Neural crest cell (in vitro differentiated cells): ENCODE measurements at places on chromosomes 7 and 10. TPM values are rescaled to one million over a fixed set of nuclear protein-coding genes. Genes with fewer than 3 reads are reported as not detected.
A peak's percentile ranks its signal among the peaks of the same experiment; 100 is the strongest.

- no peak overlapping the region for H3K27ac ChIP-seq
- peak overlapping the region; percentile 99 for H3K4me3 ChIP-seq
- no peaks in the 10 kb centered on the region for H3K36me3 ChIP-seq
- H3K27me3 ChIP-seq: peaks cover 4% of the 10 kb centered on the region
- DNase-seq: no peak
Measured at GRCh38 chr7:38907766-38908165, 1.2 kb downstream of the VPS41 start.

DNA sequence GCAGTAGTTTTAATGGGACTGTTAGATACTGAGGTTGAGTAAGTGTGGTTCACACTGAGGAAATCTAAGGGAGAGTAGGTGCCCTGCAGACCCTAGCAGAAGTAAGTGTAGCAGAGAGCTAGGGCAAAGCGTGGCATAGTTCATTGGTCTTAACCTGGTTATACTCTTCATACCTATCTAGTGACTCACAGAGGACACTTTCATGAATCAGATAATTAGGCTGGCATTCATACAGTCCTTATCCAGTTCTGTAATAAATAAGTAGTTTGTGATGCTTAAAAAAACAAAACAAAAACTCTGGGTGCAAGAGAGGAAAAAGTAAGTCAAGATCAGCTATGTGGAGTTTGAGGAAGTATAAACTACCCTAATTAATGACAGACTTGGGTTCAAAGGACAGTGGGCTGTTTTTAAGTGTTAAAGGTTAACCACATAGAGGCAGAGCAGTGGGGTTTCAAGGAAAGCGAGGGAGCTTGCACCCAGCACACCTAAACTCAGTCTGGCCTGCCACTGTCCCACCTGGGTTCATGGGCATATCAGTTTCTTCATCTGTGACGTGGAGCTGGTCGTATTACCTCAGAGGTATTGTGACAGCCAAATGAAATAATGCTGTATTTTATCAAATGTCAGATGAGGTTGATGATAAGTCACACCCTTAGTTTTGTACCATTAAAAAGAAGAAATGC is 27.1 kb downstream of the LMTK2 start:
- H3K27ac ChIP-seq: no peak overlapping the region
- peaks cover 6% of the 10 kb centered on the region for H3K36me3 ChIP-seq
- no peaks in the 10 kb centered on the region for H3K27me3 ChIP-seq
- no peak overlapping the region for H3K4me3 ChIP-seq
- H3K4me1 ChIP-seq: peaks cover 38% of the 10 kb centered on the region

GRCh38 chr7:84216472-84216871 is 21.9 kb upstream of the SEMA3A start:
- no peaks in the 10 kb centered on the region for H3K27me3 ChIP-seq
- peaks cover 10% of the 10 kb centered on the region for H3K4me1 ChIP-seq
- DNase-seq: no peak
- no peak overlapping the region for H3K27ac ChIP-seq

- no peaks in the 10 kb centered on the region for H3K27me3 ChIP-seq
- H3K36me3 ChIP-seq: no peaks in the 10 kb centered on the region
- H3K27ac ChIP-seq: no peak overlapping the region
- no peak for DNase-seq
Measured at GRCh38 chr7:36884351-36884750, 160.1 kb upstream of the AOAH start.

- peaks cover 13% of the 10 kb centered on the region for H3K4me1 ChIP-seq
- DNase-seq: no peak
- H3K4me3 ChIP-seq: no peak overlapping the region
- no peak overlapping the region for H3K27ac ChIP-seq
- H3K36me3 ChIP-seq: no peaks in the 10 kb centered on the region
Measured at GRCh38 chr10:89887830-89888229, 186.4 kb downstream of the KIF20B start.

- H3K36me3 ChIP-seq: no peaks in the 10 kb centered on the region
- peaks cover 2% of the 10 kb centered on the region for H3K27me3 ChIP-seq
- peaks cover 19% of the 10 kb centered on the region for H3K4me1 ChIP-seq
- DNase-seq: no peak
- no peak overlapping the region for H3K4me3 ChIP-seq
Measured at GRCh38 chr10:97888134-97888533, 38.5 kb downstream of the GOLGA7B start.

GRCh38 chr10:35306852-35307251 is 29.5 kb upstream of the CCNY start:
- H3K36me3 ChIP-seq: no peaks in the 10 kb centered on the region
- peaks cover 8% of the 10 kb centered on the region for H3K4me1 ChIP-seq
- H3K27me3 ChIP-seq: no peaks in the 10 kb centered on the region
- no peak overlapping the region for H3K4me3 ChIP-seq

GRCh38 chr10:29569795-29570194 is 65.0 kb downstream of the SVIL start:
- DNase-seq: no peak
- H3K4me1 ChIP-seq: peaks cover 34% of the 10 kb centered on the region
- peaks cover 4% of the 10 kb centered on the region for H3K36me3 ChIP-seq
- no peak overlapping the region for H3K4me3 ChIP-seq
- H3K27me3 ChIP-seq: no peaks in the 10 kb centered on the region

DNA sequence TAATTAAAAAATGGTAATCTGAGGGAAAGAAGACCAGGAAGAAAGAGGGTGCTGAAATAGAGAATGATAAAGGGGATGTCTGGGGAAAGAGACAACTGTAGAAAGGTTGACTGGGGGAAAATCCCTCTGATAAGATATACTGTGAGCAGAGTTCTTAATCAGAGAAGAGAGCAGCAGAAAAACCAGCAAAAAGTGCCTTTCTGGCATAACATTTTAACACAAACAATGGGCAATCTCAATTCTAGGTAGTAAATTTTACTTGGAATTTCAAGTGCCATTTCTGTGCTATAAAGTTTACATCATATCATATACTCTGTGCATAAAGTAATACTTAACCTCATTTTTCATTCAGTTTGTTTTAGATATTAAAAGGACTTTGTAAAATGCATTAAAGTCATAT is 251.9 kb upstream of the HGF start:
- H3K4me1 ChIP-seq: no peaks in the 10 kb centered on the region
- H3K36me3 ChIP-seq: no peaks in the 10 kb centered on the region
- H3K27me3 ChIP-seq: no peaks in the 10 kb centered on the region
- no peak overlapping the region for H3K4me3 ChIP-seq
- no peak overlapping the region for H3K27ac ChIP-seq

DNA sequence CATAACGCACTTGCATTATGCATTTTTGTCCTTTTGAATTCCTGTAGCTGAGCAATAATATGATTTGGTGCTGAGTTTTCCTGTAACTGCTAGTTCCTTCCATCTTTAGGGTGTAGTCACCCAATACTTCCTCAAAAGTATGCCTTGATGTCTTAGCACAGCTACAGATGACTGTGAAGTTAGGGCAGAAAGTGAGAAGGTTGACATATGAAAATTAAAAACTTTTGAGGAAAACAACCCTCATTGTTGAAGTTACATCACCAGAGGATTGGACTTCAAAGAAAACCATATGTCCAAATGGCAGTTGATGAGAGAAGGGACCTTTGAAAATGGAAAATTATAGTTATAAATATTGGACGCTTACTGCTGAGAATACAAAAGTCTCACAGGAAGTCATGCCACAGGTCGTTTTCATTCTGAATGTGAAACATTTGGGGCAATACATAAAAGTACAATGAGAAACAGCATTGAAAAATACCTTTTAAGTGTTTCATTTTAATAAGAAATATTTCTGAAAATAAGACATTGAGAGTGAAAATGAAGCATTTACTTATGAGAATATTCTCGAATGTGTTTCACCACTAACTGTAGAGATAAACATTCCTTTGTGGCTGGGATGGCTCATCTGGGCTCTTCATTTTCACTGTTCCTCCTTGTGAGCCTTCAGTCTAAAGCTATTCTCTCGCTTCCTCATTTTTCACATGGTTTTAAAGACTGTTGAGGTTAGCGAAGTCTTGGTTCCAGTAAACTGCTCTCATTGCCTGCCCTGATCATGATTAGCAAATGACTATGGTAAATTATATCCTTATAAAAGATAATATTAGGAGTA is 61.4 kb upstream of the NME8 start:
- no peak overlapping the region for H3K27ac ChIP-seq
- H3K4me1 ChIP-seq: peaks cover 11% of the 10 kb centered on the region
- no peak for DNase-seq
- no peak overlapping the region for H3K4me3 ChIP-seq

DNA sequence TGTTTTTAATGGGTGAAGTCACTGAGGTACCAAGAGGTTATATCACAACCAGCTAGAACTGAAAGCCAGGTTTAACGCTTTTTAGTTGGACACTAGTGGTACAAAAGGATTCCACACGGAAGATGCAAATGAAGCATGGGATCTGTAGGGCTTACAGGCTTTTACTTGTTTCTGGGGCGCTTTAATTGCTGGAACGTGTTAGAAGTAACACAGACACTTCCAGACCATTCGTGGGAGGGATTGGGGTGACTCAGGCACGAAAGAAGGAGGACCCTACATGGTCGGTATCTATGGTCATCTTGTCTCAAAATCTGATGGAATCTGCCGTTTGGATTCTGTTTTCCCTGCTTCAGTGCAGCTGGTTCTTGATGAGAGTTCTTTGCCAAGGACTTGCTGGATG is 1.0 kb downstream of the YKT6 start:
- H3K4me1 ChIP-seq: peaks cover 23% of the 10 kb centered on the region
- DNase-seq: no peak
- no peak overlapping the region for H3K27ac ChIP-seq
- peaks cover 2% of the 10 kb centered on the region for H3K36me3 ChIP-seq
- H3K27me3 ChIP-seq: peaks cover 27% of the 10 kb centered on the region

Gene KIF11
- 70.8 and 71.5 TPM in 2 replicates for total RNA-seq

Gene STK31
- total RNA-seq: 0.58 and 0.82 TPM in 2 replicates

- no peak overlapping the region for H3K27ac ChIP-seq
- no peaks in the 10 kb centered on the region for H3K4me1 ChIP-seq
- H3K4me3 ChIP-seq: no peak overlapping the region
- no peak for DNase-seq
Measured at GRCh38 chr10:121823993-121824463, 103.8 kb downstream of the ATE1 start.

Gene MLXIPL
- total RNA-seq: 0.80 and 1.1 TPM in 2 replicates

GRCh38 chr10:85778074-85778473 is 588.5 kb downstream of the GRID1 start:
- no peaks in the 10 kb centered on the region for H3K36me3 ChIP-seq
- no peak overlapping the region for H3K4me3 ChIP-seq
- H3K4me1 ChIP-seq: no peaks in the 10 kb centered on the region
- H3K27me3 ChIP-seq: no peaks in the 10 kb centered on the region
- no peak overlapping the region for H3K27ac ChIP-seq
- no peak for DNase-seq

Gene ZNF425
- 4.9 and 5.8 TPM in 2 replicates for total RNA-seq

- no peak overlapping the region for H3K27ac ChIP-seq
- H3K36me3 ChIP-seq: no peaks in the 10 kb centered on the region
- no peak for DNase-seq
- H3K27me3 ChIP-seq: no peaks in the 10 kb centered on the region
Measured at GRCh38 chr7:142439739-142440138, 181.9 kb upstream of the PRSS58 start.

Gene PDLIM1
- 20.9 and 26.2 TPM in 2 replicates for total RNA-seq

Gene ATOH7
- 0.20 and 0.84 TPM in 2 replicates for total RNA-seq

Gene CSTF2T
- total RNA-seq: 34.0 and 35.3 TPM in 2 replicates

- H3K27ac ChIP-seq: no peak overlapping the region
- peaks cover 87% of the 10 kb centered on the region for H3K27me3 ChIP-seq
- H3K4me1 ChIP-seq: peaks cover 27% of the 10 kb centered on the region
- H3K4me3 ChIP-seq: peak overlapping the region; percentile 75
- DNase-seq: no peak
- H3K36me3 ChIP-seq: peaks cover 2% of the 10 kb centered on the region
Measured at GRCh38 chr7:98619450-98620321, 2.6 kb downstream of the NPTX2 start.

Gene COBL
- 0.05 and 0.41 TPM in 2 replicates for total RNA-seq

Gene CRPPA
- 4.0 and 4.8 TPM in 2 replicates for total RNA-seq

Gene WASHC2C
- total RNA-seq: 44.9 and 51.3 TPM in 2 replicates

DNA sequence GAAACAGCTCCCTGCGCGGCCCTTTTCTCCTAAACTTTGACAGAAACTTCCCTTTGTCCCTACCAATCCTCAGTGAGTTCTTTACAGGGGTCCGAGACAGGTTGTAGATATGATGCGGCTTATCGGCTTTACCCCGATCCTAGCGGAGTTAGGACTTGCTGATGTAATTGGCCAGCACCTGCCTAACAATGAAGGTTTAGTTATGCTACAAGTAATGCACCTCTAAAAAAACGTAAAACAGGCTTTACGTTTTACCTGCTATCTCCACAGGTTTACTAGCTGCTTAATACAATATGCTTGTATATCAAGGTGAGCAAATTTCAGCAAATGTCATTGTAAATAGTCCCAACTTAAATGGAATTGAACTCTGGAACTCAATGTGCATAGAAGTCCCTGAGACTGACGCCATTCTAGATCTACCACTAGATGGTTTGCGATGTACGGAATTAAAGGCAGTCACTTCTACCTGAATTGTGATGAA is 697 bp upstream of the SNX13 start:
- H3K4me1 ChIP-seq: peaks cover 36% of the 10 kb centered on the region
- no peak for DNase-seq
- peak overlapping the region; percentile 96 for H3K4me3 ChIP-seq
- H3K36me3 ChIP-seq: no peaks in the 10 kb centered on the region
- H3K27me3 ChIP-seq: no peaks in the 10 kb centered on the region
- H3K27ac ChIP-seq: peak overlapping the region; percentile 99

GRCh38 chr7:70481570-70482123 is 650.3 kb upstream of the GALNT17 start:
- H3K4me3 ChIP-seq: no peak overlapping the region
- H3K4me1 ChIP-seq: no peaks in the 10 kb centered on the region
- no peaks in the 10 kb centered on the region for H3K27me3 ChIP-seq
- DNase-seq: no peak
- H3K27ac ChIP-seq: no peak overlapping the region
- peaks cover 6% of the 10 kb centered on the region for H3K36me3 ChIP-seq

DNA sequence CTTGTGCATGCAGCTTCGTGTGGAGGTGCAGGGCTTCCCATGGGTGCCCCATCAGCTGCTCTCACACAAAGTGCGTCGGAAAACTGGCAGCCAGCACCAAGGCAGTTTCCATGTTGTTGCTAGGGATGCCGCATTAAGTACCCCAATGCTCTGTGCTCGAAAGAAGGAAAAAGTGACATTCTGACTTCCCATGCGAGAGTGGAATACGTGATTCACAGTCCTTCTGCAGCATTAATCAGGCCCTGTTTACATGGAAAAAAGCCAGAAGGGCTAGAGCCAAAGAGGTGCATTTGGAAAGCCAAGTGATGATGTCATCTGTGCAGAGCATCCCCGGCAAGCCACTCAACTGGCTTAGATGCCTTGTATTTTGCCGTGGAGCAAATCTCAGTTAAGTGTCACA is 258.3 kb downstream of the GATA3 start:
- no peak overlapping the region for H3K27ac ChIP-seq
- no peak overlapping the region for H3K4me3 ChIP-seq
- peaks cover 3% of the 10 kb centered on the region for H3K4me1 ChIP-seq
- H3K36me3 ChIP-seq: no peaks in the 10 kb centered on the region

- no peak for DNase-seq
- no peak overlapping the region for H3K4me3 ChIP-seq
- no peaks in the 10 kb centered on the region for H3K4me1 ChIP-seq
- no peak overlapping the region for H3K27ac ChIP-seq
- no peaks in the 10 kb centered on the region for H3K27me3 ChIP-seq
Measured at GRCh38 chr10:88004451-88004850, 141.0 kb downstream of the PTEN start.
